ENCODE measurements at places on chromosomes 1 and 21.

- no peak for DNase-seq
These were observed 59.3 kb downstream of the NKAIN1 start for GRCh38 chr1:31180338-31180737.

- DNase-seq, result no peak
These were observed 150.8 kb downstream of the ROR1 start for GRCh38 chr1:63924600-63924999.

- DNase-seq, result no peak
These were observed 41.3 kb upstream of the SLC19A2 start for GRCh38 chr1:169527001-169527400.

GRCh38 chr1:202834771-202835547 lies 24.2 kb downstream of the PCAT6 start:
- peak; percentile 30 for DNase-seq

DNA sequence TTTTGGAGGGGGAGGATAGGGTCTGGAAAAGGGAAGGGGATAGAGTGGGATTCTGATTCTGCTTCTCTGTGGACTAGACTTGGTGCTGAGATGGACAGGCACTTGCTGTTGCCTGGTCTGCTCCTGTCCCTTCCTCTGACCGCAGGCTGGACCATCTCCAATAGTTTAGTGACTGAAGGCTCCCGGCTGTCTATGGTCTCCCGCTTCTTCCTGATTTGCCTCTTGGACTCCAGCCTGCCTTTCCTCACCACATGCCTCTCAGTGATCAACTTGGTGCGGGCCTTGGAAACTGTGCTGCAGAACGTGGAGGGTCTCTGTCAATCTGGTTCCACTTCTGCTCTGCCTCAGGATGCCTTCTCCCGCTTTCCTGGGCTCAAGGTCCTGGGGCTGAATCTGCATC lies 6.3 kb upstream of the ZSCAN20 start:
- no peak for DNase-seq
